ENCODE measurements at places on chromosomes 13 and 19. TPM values are rescaled to one million over a fixed set of nuclear protein-coding genes. Genes with fewer than 3 reads are reported as not detected.

DNA sequence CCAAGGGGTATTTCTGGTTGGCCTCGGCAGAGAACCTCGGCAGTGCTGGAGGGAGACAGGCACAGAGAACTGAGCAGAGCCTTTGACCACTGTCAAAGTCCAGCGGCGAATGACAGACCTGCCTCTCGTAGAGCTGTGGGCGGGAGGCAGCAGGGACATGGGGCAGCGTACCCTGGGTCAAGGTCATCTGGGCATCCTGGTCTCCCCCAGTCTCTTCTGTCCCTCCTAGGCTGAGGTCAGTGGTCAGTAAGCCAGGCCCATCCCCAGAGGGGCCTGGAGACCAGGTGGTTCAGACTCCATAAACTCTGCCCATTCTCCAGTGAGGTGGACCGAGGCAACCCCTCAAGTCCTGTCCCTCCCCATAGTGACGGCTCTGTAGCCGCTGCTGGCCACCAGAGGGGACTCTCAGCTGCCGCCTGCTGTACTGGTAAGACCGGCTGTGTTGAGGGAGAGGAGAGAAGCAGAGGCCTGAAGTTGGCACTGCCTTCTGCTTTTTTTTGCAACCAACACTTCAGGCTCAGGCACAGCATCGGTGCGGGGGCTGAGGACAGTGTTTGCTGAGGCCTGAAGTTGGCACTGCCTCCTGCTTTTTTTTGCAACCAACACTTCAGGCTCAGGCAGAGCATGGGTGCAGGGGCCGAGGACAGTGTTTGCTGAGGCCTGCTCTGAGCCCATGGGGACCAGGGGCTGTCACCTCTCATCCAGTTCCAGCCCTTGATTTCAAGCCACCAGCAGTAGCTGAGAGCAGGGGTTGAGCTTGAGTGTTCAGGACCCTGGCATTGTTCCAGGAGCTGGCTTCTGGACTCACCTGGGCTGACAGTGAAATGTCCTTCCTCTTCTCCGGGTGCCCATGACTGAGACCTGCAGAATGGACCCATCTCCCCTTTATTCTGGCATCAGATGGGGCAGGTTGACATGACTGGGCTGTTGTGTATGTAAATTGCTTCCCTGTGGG lies at the start of gene PGLYRP2:
PGLYRP2 (minus strand) TSS at position 111 of the 955 bp plus-strand sequence. CDS start 130 bp downstream, outside the sequence.
- no peak for DNase-seq

DNA sequence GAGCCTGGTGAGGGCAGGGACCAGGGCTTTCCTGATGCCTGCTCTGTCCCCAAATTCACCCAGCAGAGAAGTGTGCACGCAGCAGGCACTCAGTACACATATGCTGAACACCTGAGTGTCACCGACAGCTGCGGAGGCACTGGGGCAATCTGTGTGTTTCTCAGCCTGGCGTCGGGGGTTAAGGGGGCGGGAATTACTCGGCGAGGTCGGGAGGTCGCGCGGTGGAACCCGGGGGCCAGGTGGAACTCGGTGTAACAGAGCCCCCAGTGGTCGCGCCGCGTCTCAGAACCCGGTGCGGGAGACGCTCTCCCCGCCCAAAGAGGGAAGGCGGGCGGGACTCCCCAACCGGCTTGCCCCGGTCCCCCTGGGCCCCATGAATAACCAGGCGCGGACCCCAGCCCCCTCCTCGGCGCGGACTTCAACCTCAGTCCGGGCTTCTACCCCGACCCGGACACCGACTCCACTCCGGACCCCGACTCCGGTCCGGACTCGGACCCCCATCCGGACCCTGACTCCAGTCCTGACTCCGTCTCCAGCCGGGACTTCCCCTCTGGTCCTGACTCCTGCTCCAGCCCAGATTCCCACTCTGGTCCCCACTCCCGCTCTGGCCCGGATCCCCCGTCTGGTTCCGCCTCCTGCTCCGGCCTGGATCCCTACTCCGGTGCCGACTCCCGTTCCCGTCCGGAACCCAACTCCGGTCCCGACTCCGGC lies at the start of gene SELENOV:
SELENOV (plus strand) TSS at position 300 of the 711 bp plus-strand sequence; CDS start at position 374, 74 bp downstream.
- peak; percentile 52 for DNase-seq

Gene ZNF813
- total RNA-seq = 5.0 TPM

Gene COQ8B
- 31.8 TPM for total RNA-seq

Gene ZNF486
- total RNA-seq = 4.8 TPM
